ENCODE measurements at places on chromosomes 3 and 15.

DNA sequence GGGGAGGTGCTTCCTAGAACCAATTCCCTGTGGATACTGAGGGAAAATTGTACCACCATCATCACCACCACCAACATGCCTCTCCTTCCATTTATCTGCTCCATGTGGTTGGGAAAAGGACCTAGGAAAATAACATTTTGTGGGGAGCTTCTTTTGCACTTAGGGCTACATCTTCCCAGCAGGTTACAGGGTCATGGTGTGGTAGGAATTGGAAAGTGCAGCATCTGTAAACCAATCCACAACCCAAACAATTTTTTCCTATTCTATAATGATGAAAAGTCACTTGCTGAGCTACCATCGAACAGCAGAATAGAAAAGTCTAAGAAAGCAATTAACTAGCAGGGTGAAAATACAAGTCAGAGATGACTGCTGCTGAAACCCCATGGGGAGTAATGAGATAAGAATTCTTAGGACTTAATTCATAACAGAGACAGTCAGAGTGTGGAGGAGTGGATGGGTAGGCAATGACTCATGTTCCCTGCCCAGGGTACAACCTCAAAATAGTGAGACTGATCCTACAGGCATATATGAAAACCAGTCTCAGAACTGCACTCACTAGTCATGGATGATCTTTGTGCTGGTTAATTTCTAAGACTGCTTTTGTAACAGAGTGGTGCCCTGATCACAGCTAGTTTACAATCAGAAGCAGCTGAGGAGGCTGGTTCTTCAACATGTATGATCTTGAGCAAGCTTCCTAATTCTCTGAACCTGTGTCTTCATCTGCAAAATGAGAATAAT is 38.1 kb upstream of the LEKR1 start:
- DNase-seq, result no peak

DNA sequence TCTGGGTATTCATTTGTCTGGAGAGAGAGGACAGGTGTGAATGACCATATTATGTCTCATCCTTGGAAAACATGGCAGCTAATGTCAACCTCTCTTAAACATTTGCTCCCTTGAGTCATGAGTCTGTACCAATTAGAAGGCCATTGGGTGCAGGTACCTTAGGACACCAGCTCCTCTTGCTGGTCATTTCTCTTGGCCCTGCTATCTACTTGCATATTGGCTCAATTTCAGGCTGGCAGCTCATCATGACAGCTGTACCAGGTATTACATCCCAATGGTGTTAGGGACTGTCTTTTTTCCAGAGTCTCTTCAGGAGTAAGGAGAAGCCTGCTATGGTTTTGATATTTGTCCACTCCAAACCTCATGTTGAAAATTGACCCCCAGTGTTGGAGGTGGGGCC is 92.2 kb upstream of the ANKRD28 start:
- no peak for DNase-seq

- no peak for DNase-seq
Observed at GRCh38 chr3:190118438-190118837, 2.3 kb downstream of the P3H2 start.

DNA sequence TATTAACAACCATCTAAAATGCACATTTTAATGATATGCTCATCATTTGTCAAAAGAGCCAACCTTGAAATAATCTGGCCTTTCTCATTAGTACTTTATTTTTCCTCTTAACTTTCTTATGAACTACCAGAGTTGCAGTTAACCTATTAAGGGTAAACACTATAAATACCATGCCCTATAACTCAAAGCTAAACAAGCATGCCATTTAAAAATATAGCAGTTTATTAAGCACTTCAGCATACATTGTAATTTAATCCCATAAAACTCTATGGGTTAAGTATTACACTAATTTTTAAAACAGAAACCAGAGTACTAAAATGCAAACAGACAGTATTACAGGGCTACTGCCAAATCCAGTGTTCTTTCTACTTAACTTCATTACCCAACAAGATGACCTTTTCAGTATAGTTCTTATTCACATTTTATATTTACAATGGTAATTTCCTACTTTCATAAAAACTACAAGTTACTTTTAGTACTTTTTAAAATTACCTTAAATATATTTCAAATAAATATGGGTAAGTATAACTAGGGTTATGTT is 11.8 kb downstream of the NPTN start:
- DNase-seq, result no peak

DNA sequence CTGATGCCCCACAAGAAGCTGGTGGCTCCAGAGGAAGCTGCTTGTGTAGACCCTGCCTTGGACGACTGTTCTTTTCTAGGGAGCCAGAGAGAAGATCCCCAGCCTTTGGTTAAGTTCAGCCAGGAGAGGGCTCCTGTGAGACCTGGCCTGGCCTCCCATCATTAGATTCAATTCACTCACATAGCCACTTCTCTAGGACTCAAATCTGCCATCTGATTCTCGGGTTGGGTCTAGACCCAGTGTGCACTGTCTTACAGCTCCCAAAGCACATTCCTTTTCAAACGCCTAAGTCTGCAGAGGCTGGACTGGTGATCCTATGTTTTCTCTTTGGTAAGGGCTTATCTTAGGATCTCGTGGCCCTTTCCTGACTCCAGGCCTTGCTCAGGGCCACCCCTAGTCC is 81.7 kb upstream of the NPHP3 start:
- DNase-seq, result no peak

DNA sequence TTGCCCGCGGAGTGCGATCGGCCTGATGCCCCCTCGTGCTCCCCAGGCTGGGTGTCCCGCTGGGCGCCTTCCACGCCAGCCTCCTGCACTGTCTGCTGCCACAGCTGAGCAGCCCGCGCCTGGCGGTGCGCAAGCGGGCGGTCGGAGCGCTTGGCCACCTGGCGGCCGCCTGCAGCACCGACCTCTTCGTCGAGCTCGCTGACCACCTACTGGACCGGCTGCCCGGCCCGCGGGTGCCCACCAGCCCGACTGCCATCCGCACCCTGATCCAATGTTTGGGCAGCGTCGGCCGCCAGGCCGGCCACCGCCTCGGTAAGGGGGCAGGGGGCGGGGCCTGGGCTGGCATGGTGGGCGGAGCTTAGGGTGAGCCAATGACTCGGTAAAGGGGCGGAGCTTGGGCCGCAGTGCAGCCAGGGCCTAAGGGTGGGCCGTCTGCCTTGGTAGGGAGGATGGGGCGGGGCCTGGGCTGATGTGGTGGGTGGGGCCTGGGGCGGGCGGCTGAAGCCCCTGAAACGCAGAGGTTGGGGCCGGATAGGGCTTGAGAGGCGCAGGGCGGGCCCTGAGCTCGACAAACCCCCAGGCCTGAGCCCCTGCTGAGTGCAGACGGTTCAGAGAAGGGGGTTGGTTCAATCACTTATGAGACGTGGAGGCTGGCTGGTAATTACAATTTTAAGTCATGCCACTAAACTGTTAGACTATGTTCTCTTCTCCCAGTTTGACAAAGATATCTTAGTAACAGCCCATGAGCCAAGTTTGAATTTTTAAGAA is 13.7 kb downstream of the CAND2 start:
- DNase-seq, result peak; percentile 93

GRCh38 chr15:64398575-64398974 is 10.9 kb downstream of the TRIP4 start:
- DNase-seq, result no peak

DNA sequence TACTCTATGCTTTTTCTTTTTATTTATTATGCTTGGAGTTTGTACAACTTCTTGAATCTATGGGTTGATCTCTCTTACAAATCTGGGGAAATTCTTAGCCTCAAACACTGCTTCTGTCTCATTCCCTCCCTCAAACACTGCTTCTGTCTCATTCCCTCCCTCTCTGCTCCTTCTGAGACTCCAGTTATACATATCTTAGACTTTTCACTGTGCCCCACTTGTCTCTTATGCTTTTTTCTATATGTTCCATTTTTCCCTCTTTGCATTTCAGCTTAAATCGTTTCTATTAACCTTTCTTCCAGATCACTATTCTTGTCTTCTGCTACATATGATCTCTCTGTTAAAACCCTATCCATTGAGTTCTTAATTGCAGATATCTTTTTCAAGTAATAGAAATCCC is 50.4 kb downstream of the RFTN1 start:
- DNase-seq, result no peak

DNA sequence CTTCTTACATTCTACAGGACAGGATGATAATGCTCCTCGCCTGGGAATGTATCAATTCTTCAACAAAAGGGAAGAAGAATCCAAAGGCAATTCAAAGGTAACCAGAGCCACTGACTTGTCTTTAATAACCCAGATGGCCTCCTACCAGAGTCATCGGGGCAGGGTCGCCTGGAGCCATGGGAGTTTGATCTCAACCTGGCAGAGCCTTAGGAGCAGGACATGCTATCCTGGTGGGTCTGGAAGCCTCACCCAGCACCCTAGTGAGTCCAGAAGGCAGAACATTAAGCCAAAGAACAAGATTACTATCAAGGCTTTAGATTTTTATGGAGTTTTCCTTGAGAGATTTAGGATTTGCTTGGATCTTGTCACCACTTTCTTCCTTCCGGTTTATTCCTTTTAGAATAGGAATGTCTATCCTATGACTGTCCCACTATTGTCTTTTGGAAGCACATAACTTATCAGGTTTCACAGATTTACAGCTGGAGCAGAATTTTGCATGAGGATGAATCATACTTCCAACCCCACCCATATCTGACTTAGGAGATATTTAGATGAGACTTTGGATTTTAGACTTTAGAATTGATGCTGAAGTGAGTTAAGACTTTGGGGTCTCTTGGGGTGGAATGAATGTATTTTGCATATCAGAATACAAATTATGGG is 330.3 kb upstream of the GOLIM4 start:
- no peak for DNase-seq

DNA sequence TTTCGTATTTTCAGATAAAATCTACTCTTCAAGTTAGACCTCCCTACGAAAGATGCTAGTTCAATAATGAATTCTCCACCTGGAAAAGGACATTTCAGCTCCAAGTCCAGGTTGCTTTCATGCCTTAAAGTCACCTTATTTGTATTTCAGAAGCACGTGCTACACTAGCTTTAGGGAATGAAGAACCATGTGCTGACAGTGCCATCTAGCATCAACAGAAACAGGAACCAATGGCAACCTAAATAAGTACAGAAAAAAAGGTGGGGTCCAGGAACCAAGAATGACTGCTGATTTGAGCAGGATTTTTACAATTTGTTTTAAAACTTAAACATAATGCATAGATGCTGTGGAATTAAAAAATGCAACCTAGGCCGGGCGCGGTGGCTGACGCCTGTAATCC is 77.6 kb upstream of the SNRPN start:
- DNase-seq, result no peak

DNA sequence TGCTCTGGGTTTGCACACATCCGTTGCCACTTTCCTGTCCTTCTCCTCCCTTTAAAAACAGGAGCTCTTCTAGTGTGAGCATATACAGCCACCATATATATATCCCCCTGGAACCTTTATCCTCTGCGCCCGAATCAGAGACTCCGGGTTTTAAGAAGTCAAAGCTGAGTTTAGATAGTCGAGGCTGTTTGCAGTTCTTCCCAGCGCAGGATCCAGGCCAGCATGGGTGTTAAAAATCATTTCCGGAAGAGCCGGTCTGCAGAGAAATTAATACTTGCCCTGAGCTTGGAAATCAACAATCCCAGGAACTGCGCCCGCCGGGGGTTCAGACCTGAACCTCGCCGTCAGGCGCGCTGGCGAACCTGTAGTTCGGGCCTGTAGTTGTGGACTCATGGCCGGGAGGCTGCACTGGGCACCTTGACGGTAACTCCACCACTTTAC is 2.3 kb downstream of the SHOX2 start:
- DNase-seq, result no peak

DNA sequence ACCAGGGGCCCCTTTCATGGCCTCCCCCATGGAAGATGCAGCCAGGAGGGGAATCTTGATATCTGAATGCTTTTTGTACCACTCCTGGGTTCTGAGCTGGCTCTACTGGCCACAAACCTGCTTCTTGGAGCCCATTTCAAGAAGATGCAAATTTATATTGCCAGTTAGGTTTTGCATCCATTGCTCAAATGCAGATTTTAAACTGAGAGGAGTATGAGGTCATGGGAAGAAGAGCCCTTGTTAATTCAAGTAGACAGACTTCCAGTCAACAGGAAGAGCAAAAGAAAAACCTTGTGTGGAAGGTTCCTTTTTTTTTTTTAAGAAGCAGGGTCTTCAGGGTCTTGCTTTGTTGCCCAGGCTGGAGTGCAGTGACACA is 133.5 kb downstream of the PDZRN3 start:
- no peak for DNase-seq

DNA sequence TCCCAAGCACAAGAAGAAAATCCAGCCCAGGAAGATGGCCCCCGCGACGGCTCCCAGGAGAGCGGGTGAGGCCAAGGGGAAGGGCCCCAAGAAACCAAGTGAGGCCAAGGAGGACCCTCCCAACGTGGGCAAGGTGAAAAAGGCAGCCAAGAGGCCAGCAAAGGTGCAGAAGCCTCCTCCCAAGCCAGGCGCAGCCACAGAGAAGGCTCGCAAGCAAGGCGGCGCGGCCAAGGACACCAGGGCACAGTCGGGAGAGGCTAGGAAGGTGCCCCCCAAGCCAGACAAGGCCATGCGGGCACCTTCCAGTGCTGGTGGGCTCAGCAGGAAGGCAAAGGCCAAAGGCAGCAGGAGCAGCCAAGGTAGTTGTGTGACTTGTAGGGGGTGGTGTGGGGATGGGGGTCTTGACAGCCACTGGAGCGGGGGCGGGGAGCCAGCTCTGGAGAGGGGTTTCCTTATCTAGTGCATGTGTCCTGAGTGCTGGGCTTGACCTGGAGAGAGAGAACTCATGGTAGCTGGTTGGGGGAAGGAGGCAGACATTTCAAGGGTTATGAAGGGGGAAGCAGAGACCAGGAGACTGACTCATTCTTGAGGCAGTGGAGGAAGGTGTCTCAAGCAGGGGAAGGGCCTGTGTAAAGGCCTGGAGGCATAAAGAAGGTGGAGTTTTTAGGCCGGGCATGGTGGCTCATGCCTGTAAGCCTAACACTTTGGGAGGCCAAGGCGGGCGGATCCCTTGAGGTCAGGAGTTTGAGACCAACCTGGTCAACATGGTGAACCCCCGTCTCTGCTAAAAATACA is 6.2 kb downstream of the H1-8 start:
- no peak for DNase-seq

- DNase-seq, result no peak
Observed at GRCh38 chr15:66619152-66619903, 53.5 kb upstream of the LCTL start.
